ENCODE measurements at places on chromosomes 6 and 20.

GRCh38 chr6:100035873-100036653 is 42.0 kb upstream of the MCHR2 start:
- DNase-seq, result no peak

DNA sequence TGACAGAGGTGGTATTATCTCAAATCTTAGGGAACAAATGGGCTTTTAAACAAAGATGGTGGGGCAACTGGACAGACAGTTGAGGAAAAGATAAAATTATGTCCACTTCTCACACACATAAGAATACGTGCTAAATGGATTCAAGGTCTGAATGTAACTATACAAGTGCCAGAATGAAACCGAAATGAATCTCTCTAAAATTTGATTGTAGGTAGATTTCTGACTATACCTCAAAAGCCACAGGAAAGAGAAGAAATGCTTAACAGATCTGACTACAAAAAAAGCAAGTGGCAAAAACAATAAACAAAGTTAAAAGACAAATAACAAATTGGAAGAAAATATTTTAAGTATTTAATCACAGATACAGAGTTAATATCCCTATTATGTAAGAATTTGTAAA is 182.7 kb upstream of the OLIG3 start:
- no peak for DNase-seq

GRCh38 chr6:51865996-51866395 is 221.4 kb downstream of the PKHD1 start:
- no peak for DNase-seq

DNA sequence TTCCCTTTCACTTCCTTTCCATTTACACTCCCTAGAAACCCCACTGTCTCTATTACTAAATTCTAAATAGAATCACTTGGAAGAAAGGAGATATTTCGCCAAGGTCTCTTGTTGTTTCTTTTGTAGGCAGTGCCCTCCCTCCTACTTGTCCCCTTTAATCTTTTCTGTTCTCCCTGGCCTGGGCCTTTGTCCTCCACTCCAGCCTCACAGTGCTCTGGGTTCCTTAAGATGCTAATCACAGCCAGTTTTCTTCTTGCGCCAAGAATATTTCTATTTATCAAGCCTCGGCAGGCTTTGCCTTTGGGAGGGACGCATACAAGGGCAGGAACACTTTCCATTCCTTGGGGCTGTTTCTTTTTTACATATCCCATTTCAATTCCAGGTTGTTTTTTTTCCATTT is 520.6 kb upstream of the CHD6 start:
- DNase-seq, result no peak

GRCh38 chr20:63748070-63748933 is 8.7 kb downstream of the SLC2A4RG start:
- DNase-seq, result no peak

- no peak for DNase-seq
Measured at GRCh38 chr6:6494677-6495076, 93.8 kb upstream of the LY86 start.

DNA sequence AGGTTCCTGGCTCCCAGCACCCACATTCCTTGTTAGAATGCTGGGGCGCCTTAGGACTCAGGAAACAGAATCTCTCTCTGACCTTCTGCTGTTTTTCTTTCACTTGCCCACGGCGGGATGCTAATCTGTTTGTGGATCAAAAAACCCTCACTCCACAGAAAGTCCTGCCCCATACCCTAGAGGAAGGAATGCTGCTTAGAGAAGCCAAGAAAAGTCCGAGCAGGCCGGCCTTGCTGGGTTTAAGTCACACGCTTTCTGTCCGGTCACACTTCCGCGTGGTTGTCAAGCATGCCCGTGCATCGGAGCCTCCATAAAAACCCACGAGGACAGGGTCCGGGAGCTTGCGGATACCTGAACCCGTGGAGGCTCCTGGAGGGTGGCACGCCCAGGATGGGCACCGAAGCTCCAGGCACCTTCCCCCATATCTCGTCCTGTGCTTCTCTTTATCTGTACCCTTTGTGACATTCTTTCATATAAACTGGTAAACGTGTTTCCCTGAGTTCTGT is 223.1 kb downstream of the NRN1 start:
- no peak for DNase-seq

All from vagina (tissue), 2 donors.